ENCODE measurements at places on chromosomes 2 and 18.
A peak's percentile ranks its signal among the peaks of the same experiment; 100 is the strongest.

DNA sequence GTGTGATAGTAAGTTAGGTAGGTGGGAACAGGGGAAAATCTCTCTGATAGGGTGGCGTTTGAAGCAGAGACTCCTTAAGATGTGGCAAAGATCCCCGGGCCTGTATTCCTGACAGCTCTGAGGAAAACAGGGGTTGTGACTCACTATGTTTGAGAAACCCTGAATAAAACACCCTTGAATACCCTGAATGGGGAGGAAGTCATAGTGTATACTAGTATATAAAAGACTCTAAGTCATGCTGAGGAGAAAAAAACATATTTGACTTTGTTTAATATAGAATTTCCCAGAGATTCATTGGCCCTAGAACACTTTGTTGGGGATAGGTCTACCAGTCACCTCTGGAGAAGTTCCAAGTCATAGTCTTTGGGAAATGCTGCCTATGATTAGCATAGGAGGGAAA is 590.9 kb downstream of the IRS1 start:
- peak; percentile 11 for DNase-seq

DNA sequence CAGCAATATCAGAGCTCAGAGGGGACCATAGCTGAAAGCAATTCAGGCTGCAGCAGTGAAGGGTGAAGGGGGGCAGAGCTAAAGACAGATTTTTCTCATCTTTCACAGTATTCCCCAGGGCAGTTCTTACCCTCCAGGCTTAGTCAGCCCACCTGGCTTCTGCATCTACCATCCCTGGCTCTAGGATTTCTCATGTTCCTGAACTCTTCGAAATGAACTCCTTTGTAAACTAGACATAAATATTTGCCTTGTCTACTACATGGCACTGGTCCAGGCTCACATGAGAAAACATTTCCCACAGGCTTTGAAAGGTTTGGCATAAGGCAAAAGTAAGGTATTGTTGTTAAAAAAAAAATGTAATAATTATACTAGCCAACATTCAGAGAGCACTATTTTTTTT is 23.6 kb upstream of the NEB start:
- no peak for DNase-seq

DNA sequence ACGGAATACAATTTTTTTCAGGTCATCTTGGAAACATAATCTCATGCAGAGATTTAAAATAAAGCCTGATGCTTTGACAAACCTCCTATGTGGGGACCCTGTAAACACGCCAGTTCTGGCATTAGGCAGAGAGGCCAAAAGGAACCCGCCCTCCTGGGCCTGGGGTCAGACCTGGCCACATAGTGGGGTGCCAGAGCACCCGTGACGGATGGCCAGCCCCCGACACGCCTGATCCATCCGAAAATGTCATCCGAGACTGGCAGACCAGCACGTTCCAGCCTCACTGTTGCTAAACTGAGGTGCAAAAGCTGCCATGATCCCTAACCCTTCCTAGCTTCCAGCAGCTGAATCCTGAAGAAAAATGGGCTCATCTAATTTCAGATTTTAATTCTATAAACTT is 222.6 kb upstream of the SALL3 start:
- DNase-seq = no peak

GRCh38 chr2:170831115-170831514 is 14.4 kb downstream of the GAD1 start:
- DNase-seq = no peak

GRCh38 chr2:10366601-10367270 is 64.0 kb downstream of the HPCAL1 start:
- DNase-seq = no peak

DNA sequence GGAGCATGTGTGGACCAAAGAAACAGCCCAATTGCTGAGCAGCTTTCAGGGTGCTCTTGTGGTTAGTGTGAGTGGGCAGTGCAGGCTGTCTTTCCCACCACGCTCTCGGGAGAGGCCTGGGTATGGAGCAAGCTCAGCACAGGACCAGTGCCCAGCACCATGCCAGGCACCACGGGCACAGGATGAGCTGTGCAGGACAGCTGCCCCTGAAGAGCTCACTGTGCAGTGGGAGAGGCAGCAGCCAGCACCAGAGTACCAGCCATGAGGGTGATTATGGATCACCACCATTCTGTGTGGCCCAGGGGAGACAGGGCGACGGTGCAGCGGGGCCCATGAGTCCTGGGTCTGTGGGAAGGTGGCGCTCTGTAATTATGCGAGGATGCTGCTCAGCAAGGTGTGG is 29.7 kb upstream of the FAHD2A start:
- DNase-seq = no peak

- no peak for DNase-seq
These were observed 59.1 kb downstream of the RMDN2 start for GRCh38 chr2:37984176-37984575.

DNA sequence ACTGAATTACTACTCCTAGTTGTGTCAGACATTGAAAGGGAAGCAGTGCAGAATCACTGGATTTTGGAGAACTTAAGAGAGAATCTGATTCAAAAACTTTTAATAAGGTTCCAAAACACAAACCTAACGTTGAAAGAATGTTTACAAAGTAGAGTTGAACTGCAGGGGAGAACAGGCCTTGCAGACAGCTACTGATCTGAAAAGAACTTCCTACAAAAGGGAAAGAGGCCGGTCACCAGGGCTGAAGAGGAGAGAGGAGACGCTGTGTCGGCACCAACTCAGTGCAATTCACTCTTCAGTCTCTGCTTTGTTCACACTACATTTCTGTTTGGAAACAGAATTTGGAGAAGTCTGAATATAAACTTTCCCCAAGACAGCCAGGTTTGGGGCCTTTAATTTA is 124.0 kb downstream of the GAREM1 start:
- no peak for DNase-seq

GRCh38 chr2:168490015-168490874 is 34.2 kb downstream of the CERS6 start:
- DNase-seq = no peak

- peak; percentile 55 for DNase-seq
These were observed 42.2 kb downstream of the KLHL14 start for GRCh38 chr18:32730620-32731091.

- no peak for DNase-seq
These were observed 24.0 kb upstream of the ATP5MC3 start for GRCh38 chr2:175205523-175205922.

DNA sequence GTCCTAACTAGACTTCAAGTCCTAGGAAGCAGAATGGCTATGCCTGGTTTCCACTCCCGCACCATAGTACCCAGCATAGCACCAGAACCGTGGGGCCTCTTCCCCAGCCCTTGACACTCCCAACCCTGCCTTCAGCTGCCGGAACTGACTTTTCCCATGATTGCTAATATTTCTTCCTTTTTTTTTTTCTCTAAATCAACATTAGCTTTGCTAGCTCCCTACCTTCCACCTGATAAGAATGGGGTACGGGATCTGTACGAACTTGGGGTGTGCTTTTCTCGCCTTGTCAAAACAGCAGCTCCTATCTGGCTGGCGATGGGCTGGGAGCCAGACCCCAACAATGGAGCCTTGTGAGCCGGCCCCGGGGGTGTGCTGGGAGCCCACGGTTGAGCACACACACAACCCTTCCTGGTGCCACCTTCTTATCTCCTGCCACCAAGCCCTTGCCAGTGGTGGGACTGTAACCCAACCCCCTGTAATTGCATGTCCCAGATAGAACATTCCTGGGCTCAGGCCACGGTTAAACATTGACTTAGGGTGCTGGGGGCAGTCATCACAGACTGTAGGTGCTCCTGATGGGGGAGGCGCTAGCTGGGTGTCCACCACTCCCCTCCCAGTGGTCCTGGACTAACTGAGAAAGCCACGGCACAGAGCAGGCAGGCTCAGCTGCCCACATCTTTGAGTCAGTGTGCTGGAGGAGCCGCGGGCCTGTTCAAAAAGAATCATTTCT is 213.0 kb upstream of the HAAO start:
- DNase-seq = no peak

GRCh38 chr2:229719926-229720647 is 5.7 kb upstream of the DNER start:
- peak; percentile 24 for DNase-seq

- no peak for DNase-seq
These were observed 133.5 kb downstream of the TMEM182 start for GRCh38 chr2:102895376-102895775.

DNA sequence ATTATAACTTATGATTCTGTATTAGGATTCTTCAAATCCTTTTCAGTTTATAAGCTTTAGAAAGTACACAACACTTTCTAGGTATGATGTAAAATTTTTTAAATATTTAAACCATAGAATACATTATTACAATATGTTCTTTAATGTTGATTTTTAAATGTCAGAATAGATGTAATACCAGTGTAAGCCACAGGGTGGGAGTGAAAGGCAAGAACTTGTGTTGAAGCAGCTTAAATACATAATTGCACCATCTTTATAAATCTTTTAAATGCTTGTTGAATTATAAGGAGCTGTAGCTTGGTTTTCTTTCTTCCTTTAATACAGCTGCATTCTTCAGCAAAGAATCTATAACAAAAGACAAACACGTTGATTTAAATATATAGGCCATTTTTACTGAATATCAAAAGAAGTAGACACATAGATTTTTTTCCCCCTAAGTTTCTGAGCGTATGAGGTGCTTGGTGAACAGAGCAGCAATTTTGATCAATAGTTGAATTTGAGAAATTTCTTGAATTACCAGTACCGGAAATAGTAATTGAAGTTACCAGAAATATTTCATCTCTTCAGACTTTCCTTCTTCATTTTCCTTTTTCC is 63.0 kb downstream of the TANK start:
- peak; percentile 63 for DNase-seq

All from A673 (cell line).